ENCODE measurements at places on chromosomes 11 and 22.

- DNase-seq: no peak
Observed at GRCh38 chr22:49897015-49897684, 21.1 kb downstream of the ALG12 start.

- DNase-seq: no peak
Observed at GRCh38 chr11:1576825-1577224, 4.8 kb upstream of the DUSP8 start.

DNA sequence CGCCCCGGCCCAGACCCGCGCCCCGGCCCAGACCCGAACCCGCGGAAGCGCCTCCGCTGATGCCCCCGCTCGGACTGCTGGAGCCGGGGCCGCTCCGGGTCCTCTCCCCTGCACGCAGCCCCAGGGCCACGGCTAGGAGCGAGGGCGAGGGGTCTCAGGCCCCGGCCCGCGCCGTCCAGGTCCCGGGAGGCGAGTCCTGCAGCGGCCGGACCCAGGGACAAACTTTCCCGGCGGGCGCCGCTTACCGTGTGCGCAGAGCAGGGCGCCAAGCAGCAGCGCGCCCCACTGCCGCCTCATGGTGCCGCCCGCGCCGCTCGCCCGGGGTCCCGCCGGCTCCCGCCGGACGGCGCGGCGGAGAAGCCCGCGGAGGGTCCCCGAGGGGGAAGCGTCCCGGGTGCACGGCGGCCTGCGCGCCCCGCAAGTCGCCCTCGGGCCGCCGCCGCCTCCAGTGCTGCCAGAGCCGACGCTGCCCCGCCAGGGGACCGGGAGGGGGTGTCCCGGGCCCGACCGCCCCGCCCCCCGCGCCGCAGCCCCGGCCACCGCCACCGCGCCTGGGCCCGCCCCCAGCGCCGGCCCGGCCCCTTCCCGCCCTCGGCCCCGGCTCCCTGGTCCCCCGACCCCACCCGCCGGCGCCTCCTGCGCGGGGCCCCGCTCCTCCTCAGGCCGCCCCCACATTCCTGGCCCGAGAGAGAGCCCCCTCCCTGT is at the start of gene LRP4:
Gene LRP4, minus strand, starts transcription at position 468 of the 705 bp plus-strand sequence. Its CDS starts 171 bp downstream, at position 297.
- DNase-seq: peak; percentile 23

GRCh38 chr22:41833369-41834004 is 582 bp downstream of the SREBF2 start:
- DNase-seq: peak; percentile 46

DNA sequence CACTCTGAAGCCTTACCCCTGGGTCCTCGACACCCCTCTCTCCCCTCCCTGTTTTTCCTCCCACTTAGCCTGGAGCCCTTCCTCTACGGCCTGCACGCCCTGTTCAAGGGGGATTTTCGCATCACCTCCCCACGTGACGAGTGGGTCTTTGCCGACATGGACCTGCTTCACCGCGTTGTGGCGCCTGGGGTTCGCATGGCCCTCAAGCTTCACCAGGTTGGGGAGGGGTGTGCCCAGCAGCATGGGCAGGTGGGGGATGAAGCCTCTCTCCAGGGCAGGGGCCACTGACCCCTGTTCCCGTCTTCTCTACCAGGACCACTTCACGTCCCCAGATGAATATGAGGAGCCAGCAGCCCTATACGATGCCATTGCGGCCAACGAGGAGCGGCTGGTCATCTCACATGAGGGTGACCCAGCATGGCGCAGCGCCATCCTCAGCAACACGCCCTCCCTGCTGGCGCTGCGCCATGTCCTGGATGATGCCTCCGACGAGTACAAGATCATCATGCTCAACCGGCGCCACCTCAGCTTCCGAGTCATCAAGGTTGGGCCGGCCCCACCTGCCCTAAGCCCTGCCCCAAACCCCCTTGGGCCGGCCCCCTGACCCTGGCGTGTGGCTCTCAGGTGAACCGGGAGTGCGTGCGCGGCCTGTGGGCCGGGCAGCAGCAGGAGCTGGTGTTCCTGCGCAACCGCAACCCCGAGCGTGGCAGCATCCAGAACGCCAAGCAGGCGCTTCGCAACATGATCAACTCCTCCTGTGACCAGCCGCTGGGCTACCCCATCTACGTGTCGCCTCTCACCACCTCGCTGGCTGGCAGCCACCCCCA is 2.8 kb upstream of the SIPA1 start:
- no peak for DNase-seq

- no peak for DNase-seq
Observed at GRCh38 chr11:61107888-61108287, 5.6 kb downstream of the CD5 start.

GRCh38 chr11:99383648-99384245 is 363.0 kb downstream of the CNTN5 start:
- no peak for DNase-seq

- no peak for DNase-seq
Observed at GRCh38 chr11:46364056-46364455, 16.8 kb downstream of the DGKZ start.

DNA sequence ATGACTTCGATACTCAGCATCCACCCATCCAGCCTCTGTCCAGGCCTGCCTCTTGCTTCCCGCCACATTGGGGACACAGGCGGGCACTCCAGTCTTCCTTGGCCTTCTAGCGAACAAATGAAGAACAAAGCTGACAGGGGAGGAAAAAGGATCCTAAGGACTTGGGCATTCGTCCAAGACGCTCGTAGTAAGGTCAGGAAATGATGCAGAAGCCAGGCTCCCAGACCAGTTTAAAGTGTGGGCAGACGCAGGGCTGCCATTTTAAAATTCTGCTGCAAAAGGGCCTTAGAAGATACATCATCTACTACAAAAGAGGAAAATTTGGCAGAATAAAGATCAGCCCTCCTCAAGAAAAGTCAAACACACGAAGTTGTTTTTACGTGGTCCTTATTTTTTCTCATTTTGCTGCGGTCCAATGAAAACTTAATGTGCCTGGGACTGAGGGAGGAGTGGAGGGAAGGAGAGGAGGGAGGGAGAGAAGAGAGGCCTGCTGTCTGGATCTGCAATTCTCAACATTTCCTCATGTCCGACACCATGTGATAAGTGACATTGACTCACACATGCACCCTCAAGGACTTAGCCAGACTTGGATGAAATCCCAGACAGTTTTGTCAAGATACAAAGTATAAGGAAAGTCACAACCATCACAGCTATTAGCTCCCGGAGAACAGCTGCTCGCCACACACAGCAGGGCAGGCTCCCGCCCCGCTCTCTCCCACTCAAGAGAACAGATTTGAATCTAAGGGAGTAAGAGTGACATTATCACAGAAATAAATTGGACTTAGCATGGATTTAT is 5.7 kb downstream of the DNAL4 start:
- no peak for DNase-seq

DNA sequence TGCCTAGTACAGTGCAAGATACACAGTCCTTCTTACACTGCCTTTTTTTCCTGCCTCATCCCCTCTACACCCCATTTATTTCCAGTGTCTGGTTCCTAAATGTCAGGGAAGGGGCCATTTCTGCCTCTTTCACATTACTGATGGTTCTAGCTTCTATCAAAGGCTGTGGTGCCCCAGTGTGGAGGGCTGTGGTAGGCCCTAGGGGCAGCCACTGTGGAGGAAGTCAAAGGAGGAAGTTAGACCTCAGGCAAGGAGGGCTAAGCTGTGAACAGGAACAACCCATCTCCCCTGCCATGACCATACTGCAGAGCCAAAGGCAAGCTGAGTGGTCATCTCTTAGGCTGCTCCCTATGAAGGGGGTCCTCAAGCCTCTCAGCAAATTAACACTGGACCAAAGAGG is 81.9 kb upstream of the CRTAM start:
- peak; percentile 78 for DNase-seq

Measured in CD4-positive, alpha-beta T cell treated with Interferon gamma for 1 hour (primary cell).